AG08395 (cell line): ENCODE measurements at places on chromosomes 13 and 19.

DNA sequence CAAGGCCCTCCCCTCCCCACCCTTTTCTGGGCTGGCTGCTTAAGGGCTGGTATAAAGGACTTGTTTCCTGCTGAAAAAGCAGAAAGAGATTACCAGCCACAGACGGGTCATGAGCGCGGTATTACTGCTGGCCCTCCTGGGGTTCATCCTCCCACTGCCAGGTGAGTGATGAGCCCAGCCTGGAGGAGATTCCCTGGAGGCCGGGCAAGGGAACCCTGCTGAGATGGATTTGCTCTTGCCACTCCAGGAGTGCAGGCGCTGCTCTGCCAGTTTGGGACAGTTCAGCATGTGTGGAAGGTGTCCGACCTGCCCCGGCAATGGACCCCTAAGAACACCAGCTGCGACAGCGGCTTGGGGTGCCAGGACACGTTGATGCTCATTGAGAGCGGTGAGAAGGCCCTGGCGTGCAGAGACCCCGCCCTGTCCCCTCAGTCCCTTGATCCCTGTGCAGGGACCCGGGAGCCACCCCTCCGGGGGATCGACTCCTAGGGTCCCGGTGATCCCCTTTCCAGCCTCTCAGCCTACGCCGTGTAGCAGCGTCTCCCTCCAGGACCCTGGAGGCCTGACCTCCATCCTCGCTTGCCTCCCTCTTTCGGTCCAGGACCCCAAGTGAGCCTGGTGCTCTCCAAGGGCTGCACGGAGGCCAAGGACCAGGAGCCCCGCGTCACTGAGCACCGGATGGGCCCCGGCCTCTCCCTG lies at the start of gene CD177:
Gene CD177, plus strand, starts transcription at position 81 of the 699 bp plus-strand sequence. Its CDS starts 29 bp downstream, at position 110.
- DNase-seq = no peak

GRCh38 chr19:52231154-52231910 lies 38.1 kb upstream of the ZNF766 start:
- no peak for DNase-seq

GRCh38 chr19:50204811-50205675 lies 1.6 kb downstream of the MYH14 start:
- DNase-seq = no peak

DNA sequence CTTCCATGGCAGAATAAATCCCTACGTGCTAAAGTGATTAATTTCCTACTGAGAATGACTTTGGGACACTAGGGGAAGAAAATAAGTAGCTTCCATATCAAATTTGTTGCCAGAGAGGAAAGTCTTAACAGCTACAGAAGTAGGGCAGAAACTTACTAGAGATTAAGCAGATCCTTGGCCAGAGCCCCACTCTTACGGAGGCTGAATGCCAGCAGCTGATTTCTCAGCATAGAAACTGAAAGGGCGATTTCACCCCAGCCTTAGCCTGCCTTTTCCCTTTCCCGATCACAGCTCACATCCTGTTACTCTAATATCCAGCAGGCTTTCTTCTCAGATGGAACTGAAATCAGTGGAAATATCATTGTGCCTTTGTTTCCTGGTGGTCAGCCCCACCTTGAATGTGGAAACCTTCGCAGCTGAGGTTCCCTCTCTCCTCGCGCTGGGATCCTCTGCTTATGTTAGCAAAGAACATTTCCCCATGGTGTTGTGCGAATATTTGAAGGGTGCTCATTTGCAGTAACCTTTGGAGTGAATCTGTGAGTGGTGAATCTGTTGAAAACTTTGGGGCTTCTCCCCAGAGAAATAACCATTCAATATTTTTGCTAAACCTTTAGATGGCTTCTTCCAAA lies 8.4 kb downstream of the FAM124A start:
- DNase-seq = peak; percentile 58

DNA sequence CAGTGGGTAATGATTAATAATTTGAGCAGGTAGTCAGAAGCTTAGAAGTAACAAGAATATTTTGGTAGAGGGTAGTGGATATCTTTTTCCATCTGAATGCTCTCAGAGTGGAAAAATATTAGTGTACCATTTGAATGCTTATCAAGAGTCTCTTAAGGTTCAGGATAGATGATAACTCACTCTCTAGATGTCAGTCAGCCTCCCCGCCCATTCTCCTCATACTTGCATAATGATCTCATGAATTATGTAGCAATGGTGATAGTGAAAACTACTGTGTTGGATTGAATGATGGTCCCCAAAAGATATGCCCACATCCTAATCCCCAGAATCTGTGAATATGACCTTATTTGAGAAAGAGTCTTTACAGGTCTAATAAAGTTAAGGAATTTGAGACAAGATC lies 132.7 kb upstream of the KLF12 start:
- DNase-seq = no peak
